D721Med (cell line): ENCODE measurements at places on chromosomes 4 and X.

DNA sequence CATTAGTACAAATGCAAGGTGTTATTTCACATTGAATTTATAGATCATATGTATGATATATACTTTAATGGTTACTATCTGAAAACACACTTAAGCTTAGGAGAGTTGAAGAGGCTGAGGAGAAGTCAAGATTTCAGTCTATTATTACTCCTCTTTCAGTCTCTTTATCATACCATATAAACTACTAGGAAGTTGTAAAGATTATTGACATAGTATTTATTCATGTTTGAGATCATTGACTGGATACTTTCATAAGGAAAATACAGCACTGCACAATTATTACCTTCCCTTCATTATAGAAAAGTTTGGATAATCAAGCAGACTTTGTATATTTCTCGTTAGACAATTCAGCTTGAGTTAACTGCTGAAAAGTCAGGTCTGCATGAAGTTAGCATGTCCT lies 10.0 kb upstream of the SGMS2 start:
- no peak for DNase-seq

DNA sequence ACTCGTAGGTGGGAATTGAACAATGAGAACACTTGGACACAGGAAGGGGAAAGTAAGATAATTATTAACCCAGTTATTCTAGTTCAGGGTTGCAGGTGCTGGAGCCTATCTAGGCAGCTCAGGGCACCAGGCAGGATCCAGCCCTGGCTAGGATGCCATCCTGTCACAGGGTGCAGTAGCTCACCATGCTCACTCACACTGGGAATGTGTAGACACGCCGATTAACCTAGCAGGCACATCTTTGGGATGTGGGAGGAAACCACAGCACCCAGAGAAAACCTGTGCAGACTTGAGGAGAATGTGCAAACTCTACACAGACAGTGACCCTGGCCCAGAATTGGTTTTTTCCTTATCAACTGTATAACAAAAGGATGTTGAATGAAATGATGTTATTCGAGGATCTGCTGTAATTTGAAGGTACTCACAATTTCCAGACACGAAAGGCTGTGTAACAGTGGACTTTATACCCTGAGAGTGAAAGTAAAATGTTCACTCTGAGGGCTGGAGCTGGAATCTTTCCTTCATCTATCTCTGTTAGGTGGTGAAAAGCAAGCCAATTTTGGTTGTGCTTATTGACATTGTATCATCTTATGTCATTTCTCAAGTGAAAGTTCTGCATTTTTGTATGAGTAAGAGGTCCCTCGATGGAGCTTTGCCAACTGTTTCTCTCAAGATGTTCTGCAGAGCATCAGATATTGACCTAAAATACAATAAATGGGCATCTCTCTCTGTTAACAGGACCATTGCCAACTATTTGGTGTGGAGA lies 78.8 kb downstream of the PHEX start:
- no peak for DNase-seq

GRCh38 chrX:152170621-152171020 lies 32.2 kb upstream of the MAGEA10 start:
- no peak for DNase-seq

GRCh38 chr4:183424109-183424744 lies 20.2 kb upstream of the CDKN2AIP start:
- no peak for DNase-seq

GRCh38 chr4:165481053-165481835 lies 102.4 kb downstream of the CPE start:
- DNase-seq: no peak

DNA sequence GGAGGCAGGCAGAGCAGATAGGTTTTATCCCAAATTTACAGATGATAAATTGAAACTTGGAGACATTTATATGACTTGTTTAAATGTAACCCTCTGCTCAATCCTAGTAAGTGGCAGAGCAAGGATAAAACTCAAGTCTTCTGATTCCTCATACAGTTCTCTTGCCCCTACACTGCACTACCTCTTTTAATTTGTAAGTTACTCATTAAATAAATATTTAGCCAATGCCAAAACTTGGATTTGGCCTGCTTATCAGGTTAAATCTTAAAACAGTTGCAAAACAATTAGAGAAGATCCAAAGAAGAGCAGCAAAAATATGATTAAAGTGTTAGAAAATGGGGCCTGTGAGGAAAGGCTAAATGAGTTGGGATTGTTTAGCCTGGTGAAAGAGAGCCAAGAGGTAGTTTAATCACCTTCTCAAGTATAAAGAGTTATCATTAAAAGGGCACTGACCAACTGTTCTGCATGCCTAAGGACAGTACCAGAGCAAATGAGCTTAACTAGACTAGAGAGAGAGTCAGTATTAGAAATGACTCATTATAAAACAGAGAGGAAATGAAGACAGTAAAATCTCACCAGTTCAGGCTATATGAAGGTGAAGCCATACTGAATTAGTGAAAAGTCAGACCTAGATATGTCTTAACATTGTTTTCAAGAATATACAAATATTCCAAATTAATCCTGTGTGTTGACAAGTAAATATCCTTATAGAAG lies 146.3 kb downstream of the GRIA3 start:
- no peak for DNase-seq

GRCh38 chrX:75155447-75155826 lies 646 bp downstream of the ABCB7 start:
- no peak for DNase-seq

DNA sequence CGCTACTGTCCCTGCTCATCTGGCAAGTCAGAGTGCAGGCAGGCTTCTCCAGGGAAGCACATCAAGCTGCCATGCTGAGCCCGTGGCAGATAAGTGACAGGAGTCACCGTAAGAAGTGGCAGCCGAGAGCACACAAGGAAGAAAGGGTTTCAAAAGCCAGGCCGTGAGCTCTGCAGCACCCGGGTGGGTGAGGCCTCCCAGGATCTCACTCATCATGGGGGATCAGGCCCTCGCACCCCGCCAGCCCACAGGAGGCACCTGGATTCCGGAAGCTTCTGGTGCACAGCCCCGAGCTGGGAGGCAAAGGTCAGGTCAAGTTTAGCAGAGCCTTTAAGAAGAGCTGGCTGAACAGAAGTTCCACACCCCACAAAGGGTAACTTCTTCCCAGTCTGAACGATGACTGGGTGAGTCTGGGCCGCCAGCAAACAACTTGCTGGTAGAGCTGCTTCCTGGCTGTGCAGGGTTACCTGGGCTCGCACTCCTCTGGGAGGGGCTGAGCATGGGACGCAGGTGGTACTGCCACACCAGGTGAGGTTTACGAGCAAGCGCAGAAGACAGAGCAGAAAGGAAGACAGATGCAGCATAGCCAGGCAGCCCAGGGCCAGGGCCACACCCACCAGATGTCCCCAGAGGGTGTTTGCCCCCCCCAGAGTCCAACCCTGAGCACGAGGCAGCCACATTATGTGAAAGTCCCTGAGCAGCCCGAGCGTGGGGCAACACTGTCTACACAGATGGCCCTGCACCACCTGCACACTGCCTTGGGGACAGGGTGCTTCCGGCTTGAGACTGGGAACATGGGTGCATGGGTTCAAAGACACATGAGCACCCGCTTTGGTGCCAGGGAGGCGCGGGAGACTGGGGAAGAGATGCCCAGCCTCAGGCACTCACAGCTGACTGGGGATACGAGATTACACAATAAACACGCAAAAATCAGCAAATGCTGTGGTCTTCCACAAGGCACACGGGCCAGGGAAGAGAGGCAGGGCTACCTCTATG lies 7.7 kb downstream of the CCNQ start:
- no peak for DNase-seq

DNA sequence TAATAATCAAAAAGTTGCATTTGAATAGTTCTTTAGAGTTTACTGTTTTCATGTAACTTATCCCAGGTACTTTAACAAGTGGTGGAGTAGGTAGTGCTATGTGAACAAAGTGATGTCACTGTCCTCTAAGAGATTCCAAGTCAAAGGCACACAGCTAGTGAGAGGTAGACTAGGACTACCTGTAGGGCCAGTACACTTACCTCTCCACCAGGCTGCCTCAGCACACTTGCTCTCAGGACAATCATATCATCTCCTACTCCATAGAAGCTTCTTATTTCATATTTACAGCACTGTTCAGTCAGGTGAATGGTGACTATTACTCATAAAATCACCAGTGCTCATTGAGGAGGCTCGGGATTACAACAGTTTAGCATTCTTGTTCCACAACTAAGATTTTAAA lies 173.0 kb upstream of the EMCN start:
- no peak for DNase-seq

GRCh38 chr4:150583287-150584110 lies 1.5 kb downstream of the MAB21L2 start:
- DNase-seq: no peak

DNA sequence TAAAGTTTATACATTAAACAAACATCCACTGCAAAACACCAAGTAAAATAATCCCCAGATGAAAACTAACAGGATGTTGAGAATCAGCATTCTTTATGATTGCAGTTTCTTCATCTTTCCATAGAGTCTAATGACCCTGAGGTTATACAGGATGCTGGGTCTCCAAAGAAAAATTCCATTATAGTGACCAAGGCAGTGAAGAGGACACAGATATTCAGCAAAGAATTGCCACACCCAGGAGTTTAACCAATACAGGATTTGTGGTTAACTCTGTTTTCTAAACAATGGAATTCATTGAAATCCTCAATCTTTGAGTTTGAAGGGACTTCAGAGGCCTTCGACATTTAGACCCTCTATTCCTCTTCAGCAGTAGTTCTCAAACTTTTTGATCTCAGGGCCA lies 76.2 kb upstream of the ESX1 start:
- DNase-seq: no peak

GRCh38 chr4:156336511-156336910 lies 382.8 kb upstream of the CTSO start:
- DNase-seq: no peak

DNA sequence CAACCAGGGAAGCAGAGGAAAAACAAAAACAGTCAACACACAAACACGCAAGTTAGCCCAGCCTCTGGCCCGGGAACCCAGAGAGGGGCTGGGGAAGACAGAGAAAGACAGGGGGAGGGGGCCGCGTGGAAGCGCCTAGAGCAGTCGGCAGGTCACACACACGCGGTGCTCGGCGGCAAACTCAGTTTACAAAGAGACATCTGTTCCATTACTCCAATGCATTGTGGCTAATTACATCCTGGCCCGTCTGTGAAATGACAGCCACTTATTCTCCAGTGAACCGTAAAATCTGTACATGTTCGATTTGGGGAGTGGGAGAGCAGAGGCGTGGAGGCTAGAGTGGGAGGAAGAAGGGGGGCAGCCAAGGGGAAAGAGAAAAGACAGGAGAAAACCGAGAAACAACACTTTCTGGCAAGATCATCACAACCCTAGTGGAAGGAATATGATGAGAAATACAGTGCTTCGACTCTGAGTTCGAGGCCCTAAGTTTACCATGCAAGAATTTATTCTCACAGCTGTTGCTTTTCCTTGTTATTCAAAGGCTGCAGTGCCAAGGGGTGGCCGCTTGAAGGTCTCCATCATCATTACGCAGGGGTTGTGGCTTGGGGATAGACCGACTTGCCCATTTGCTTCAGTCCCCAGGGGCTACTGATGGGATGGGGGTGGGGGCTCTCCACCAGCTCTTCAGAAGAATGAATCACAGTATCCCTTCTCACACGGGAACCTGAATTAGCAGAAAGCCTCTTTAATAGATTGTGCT lies 167.7 kb downstream of the MGST2 start:
- DNase-seq: no peak

- no peak for DNase-seq
These were observed 232.7 kb downstream of the MGST2 start for GRCh38 chr4:139898293-139898692.

- DNase-seq: no peak
These were observed 7.1 kb downstream of the SMIM9 start for GRCh38 chrX:154827194-154828015.

DNA sequence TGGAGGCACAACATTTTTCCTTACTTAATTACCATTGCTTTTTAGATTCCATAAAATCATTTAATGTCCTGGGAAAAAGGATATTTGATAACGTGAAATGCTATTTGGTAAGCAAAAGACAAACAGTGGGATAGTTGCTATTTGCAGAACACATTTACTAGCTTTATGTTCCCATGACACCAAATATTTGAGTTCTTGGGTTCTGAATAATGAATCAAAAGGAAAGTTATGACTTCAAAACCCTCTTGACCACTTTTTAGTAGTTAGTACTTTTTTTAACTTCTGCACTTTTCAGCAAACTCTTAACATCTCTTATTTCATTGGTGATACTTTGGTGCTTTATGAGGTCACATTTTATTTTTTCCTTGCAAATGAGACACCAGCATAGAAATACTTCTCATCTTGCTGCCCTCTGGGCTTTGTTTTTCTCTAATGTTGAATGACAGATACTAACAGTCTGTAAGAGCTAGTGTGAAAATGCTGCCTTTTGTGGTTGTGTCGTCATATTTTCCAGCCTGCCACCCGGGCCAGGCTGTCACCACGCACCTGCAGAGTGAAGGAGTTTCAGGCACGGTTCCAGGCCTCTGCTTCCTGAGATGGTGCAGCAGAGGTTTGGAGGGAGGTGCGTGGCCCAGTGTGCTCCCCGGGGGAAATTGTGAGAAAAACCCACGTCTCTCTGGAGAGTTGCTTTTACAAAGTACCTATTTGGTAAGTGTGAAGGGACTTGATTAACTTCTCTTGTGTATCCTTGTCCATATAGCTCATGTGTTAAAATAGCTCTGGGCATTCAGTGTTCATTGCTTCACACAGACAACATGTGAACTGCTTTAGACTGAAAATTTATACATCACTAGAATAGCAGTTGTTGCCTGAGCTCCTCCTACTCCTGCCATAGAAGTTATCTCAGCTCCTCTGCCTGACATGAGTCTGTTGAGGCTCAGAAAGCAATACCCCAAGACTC lies 34.7 kb downstream of the MSL3 start:
- no peak for DNase-seq

DNA sequence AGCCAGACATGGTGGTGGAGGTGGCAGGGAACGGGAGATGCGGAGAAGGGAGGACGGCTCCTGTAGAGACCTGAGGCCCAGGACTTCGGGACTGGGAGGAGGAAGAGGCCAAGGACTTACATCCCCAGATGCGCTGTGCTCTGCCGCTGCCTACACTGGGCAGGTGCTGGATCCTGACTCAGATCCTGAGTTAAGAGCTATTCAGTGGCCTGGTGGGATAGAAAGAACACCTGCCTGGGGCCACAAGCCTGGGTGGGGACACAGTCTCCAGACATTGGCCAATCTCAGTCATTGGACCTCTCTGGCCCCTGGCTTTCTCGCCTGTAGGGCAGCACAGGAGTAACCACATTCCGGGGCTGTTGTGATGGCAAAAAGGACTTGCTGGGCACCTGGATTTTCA lies 10.9 kb upstream of the MSX1 start:
- no peak for DNase-seq

- DNase-seq: no peak
These were observed 86.3 kb downstream of the HPGD start for GRCh38 chr4:174435974-174436373.

GRCh38 chr4:187477224-187477623 lies 518.3 kb upstream of the ZFP42 start:
- no peak for DNase-seq

DNA sequence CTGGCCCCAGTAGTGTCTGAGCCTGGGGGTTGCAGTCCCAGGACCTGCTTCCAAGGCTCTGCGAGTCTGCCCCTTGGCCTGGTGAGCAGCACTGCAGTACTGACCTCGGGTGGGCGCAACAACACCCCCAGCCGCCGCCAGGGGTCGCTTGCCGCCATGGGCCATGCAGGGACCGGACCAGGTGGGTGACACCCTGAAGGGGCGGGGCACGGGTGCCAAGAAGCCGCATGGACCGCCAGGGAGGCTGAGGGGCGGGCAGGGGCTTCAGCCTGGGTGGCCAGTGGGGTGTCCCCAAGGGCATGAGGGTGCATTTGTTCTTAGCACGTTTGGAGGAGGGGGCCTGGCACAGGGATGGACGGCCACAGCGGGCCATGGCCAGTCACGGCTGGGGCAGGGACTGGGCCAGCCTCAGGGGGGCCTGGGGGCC lies 25.0 kb downstream of the TACC3 start:
- DNase-seq: peak; percentile 88
